ENCODE measurements at places on chromosomes 1 and 21.

DNA sequence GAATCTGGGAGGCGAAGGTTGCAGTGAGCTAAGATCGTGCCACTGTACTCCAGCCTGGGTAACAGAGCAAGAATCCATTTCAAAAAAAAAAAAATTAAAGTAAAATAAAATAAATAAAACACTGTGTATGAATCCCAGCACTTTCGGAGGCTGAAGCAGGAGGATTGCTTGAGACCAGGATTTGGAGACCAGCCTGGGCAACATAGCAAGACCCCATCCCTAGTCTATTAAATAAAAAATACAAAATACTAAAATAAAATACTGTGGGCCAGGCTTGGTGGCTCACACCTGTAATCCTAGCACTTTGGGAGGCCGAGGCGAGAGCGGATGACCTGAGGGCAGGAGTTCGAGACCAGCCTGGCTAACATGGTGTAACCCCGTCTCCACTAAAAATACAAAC is 4.2 kb upstream of the BNIPL start:
- DNase-seq = no peak

- no peak for DNase-seq
Observed at GRCh38 chr21:43859747-43860214, 5.2 kb upstream of the AGPAT3 start.

DNA sequence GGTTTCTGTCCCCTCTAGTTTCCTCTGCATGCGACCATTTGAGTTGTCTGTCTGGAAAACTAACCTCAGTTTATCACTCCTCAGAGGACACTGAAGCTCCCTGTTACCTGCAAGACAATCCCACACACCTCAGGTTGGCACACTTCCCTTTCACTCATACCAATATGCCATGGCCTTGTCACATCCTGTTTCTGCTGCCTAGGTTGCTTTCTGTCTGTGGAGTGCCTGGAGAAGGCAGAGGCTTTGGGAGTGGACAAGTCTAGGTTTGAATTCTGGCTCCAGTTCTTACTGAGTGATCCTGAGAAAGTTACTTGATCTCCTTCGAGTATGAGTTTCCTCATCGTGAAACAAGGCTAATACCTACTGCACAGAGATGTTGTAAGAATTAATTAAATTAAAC is 171.5 kb upstream of the CACYBP start:
- DNase-seq = no peak

- no peak for DNase-seq
Observed at GRCh38 chr1:86998727-86999126, 84.3 kb downstream of the HS2ST1 start.

GRCh38 chr21:45995686-45996179 is 14.2 kb downstream of the COL6A1 start:
- no peak for DNase-seq

- no peak for DNase-seq
Observed at GRCh38 chr1:55904541-55904940, 674.8 kb downstream of the PLPP3 start.

- DNase-seq = no peak
Observed at GRCh38 chr1:162284206-162284955, 92.3 kb downstream of the SPATA46 start.

GRCh38 chr1:230394134-230394533 is 32.0 kb downstream of the PGBD5 start:
- no peak for DNase-seq

- no peak for DNase-seq
Observed at GRCh38 chr1:5165762-5166161, 511.4 kb downstream of the AJAP1 start.

DNA sequence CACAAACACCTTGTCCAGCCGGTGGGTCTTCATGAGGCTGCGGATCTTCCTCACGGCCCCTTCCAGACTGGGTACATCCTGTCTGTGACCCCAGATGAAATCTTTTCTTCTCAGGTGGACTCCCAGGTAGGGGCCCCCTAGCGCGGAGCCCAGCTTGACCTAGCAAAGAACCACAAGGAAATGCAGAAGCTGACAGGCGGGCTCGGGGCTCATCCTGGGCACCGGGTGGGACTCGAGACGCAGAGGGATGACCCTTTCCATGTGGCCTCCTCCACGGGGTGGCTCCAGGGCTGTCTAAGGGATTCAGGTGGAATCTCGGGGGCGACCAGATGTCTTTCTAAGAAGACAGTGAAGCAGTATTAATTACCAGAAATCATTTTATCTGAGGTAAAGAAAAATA is 17.8 kb downstream of the POFUT2 start:
- DNase-seq = no peak

DNA sequence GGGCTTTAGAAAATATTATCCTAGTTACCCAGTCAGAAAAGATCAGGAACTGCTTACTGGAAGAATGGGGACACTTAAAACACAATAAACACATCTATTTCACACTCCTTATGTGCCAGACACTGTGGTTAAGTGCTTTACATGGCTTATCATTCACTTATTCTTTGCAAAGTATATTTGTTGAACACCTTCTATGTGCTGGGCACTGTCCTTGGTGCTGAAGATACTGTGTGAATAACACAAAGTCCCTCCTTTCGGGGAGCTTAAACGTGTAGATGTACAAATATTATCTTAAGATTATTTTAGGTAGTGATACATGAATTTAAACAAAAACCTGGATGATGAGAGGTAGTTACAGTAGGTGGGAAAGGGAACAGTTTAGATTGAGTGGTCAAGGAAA is 169.3 kb downstream of the ST6GALNAC5 start:
- DNase-seq = peak; percentile 58

DNA sequence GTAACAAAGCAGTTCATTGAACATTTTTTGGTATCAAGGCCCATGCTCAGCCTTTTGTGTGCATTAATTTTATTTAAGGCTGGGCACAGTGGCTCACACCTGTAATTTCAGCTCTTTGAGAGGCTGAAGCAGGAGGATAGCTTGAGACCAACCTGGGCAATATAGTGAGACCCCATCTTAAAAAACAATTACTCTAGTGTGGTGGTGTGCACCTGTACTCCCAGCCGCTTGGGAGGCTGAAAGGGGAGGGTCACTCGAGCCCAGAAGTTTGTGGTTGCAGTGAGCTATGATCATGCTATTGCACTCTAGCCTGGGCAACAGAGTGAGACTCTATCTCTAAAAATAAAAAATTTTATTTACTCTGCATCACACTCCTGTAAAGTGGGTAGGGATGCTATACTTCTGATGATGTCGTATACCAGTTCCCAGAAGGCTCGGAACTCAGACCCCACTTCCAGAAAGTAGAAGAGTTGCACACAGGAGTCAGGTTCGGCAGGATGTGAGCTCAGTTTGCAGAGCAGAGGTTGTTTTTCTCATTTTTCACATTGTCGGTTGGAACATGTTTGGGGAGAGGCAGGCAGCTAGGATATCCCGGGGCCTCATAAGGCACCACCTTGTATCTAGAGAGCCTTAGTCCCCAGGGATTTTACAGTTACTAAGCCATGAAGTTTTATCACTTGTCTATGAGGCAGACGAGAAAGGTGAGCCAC is 144.6 kb downstream of the GALNT2 start:
- no peak for DNase-seq

- no peak for DNase-seq
Observed at GRCh38 chr1:219427403-219427802, 185.5 kb downstream of the ZC3H11B start.

DNA sequence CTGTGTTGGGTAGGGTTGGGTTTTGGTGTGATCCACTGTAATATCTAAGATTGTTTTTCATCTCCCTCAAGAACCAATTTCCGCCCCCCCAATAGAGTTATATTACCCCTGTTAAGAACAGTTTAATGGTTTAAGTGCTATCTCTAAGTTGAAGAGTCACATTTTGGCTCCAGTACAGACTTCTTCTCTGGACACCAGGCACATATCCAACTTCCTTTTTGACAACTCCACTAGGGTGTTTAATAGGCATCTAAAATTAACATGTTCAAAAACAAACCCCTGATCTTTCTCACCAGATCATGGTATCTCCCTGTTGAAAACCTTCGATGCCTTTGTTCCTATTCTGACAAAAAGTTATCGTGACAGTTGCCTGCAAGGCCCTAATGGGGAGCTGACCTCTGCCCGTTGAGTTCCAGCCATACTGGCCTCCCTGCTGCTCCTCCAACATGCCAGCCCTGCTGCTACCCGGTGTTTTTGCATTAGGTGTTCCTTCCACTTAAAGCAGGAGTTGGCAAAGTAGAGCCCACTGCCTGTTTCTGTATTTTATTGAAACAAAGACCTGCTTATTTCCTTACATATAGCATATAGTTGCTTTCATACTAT is 18.6 kb downstream of the USP24 start:
- DNase-seq = no peak

DNA sequence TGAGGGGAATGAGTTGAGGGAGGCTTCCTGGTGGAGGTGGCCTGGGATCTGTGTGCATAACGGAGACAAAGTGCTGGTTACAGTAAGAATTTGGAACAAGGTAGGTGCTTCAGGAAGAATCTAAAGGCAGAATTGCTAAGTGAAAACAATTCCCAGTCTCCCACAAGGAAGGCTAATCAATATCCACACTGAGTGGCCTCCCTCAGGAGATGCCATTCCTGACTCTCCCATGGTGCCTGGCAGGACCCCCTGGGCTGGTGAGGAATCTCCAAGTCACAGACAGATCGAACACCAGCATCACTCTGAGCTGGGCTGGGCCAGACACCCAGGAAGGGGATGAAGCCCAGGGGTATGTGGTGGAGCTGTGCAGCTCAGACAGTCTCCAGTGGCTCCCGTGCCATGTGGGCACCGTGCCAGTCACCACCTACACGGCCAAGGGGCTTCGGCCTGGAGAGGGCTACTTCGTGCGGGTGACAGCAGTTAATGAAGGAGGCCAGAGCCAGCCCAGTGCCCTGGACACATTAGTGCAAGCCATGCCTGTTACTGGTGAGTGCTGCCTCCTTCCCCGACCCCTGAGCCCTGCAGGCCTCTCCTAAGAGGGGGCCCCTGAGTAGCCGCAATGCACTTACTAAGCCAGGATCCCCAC is 30.7 kb downstream of the IGFN1 start:
- no peak for DNase-seq

GRCh38 chr1:193187114-193187513 is 701 bp upstream of the B3GALT2 start:
- DNase-seq = no peak

GRCh38 chr1:79105500-79105899 is 99.0 kb upstream of the ADGRL4 start:
- peak; percentile 11 for DNase-seq

DNA sequence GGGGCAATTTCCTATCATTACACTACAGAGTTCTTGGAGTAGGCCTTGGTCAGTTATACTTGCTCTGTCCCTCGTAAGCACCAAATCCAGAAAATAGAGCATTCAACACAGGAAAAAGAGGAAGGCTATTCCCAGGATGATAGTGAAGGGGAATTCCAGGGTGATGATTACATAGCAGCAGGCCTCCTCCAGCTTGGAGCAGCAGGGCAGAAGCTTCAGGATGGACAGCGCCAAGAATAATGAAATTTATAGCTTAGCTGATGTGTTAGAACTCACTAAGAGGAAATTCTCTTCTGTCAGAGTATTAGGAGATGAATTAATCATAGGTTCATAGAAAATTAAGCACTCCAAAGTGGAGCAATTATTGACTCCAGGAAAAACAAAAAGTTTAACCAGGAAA is 10.8 kb upstream of the SMAP2 start:
- DNase-seq = no peak

DNA sequence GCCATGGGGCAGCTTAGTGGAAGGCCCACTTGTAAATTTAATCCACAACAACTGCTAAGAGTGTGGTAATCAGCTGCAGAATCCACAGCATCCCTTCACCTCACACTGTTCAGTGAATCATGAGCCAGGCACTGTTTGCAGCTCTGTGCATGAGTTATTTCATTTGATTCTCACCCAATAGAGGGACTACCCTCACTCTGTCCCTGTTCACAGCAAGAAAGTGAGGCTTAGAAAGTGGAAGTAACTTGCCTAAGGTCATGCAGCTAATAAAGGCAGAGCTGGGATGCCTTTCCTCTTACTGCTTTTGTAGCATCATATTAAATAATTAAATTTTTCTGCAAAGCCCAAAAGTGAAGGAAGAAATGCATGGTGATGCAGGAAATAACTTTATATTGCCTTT is 346.5 kb upstream of the PLD5 start:
- DNase-seq = no peak

DNA sequence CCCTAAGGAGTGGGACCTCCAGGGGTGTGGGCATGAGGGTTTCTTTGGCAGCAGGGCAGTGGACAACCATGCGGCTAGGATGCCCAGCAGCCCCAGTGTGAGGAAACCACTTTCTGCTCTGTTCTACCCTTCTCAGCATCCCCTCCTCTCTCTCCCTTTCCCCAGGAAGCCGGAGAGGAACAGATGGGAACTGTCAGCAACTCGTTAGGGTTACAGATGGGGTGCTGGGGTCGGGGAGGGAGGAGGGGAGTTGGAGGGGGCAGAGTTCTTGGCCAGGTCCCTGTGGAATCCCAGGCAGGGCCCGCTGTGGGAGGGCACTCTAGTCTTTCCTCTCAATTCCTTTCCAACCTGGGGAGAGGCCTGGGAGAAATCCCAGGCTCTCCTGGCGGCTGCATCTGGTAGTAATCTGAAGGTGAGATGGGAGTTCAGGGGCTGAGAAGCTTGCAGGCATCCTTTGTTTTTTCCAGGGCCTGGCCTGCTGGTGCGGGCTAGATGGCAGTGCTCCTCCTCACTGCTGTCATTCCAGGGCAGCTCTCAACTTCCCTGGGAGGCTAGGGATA is 93.9 kb upstream of the CSF3R start:
- DNase-seq = no peak

DNA sequence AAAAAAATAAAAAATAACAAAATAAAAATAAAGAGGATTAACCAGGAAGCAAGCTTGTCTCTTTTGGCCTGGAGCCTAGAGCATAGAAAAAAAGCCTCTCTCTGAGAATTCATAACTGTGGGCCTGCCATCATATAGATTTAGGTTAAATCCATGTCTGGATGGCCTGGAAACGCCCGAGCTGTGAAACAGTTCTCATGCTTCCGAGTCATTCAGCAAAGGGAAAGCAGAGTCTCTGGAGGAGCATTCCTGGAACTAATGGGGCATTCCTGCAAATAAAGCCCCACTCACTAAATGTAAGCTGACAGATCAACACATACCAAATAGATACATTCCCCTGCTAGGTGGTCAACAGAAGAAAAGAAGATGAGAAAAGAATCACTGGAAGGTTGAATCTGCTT is 75.8 kb upstream of the GNG4 start:
- DNase-seq = no peak

- DNase-seq = peak; percentile 84
Observed at GRCh38 chr1:46724991-46725735, 6.2 kb upstream of the EFCAB14 start.

- DNase-seq = no peak
Observed at GRCh38 chr1:185652348-185652747, 81.8 kb upstream of the HMCN1 start.

GRCh38 chr1:63747445-63747844 is 26.4 kb upstream of the ROR1 start:
- peak; percentile 41 for DNase-seq

GRCh38 chr1:168568346-168568745 is 8.1 kb upstream of the XCL1 start:
- DNase-seq = no peak

GRCh38 chr1:205237526-205238484 is 10.1 kb downstream of the TMCC2 start:
- no peak for DNase-seq

DNA sequence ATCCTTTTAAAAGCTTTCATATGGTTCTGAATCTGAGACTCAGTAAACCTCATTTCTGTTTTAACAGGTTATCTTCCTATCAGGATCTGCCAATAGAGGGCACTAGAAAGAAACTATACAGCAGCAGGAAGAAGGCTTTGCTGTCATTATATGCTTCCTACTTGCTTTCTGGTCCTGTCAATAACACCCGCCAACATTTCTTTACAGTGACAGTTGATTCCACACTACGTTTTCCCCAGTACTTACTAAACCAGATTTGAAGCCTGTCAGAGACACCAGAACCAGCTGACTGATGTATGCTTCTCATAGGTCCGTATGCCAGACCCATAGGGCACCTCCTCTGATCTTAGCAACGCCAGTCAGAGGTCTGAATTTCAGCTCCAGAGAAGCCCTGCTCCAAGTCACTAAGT is 341.0 kb upstream of the NEGR1 start:
- DNase-seq = peak; percentile 75
